ENCODE measurements at places on chromosomes 5 and 9.

DNA sequence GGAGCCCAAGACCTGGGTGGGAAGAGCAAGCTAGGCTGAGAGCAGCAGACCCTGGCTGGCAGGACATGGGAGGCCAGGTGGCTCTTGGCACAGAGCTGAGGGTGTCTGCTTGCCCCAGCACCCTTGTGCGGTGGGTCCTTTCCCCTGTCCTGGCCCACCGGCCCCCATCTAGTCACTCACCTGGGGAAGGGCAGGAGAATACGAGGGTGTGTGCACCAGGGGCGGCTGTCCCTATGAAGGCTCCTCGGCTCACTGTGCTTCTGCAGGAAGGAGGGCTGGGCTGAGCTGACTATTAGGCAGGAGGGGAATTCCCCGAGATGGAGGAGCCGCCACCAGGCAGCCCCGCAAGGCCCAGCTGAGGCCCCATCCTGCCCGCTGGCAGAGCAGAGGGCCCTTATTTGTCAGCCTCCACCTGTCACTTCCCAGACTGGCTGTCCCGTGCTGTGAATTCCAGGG lies 6.1 kb upstream of the TNIP1 start:
- DNase-seq: peak; percentile 71

- DNase-seq: no peak
Observed at GRCh38 chr5:87394411-87395165, 18.1 kb downstream of the CCNH start.

GRCh38 chr5:2187156-2187555 lies 304.4 kb upstream of the IRX4 start:
- DNase-seq: no peak

DNA sequence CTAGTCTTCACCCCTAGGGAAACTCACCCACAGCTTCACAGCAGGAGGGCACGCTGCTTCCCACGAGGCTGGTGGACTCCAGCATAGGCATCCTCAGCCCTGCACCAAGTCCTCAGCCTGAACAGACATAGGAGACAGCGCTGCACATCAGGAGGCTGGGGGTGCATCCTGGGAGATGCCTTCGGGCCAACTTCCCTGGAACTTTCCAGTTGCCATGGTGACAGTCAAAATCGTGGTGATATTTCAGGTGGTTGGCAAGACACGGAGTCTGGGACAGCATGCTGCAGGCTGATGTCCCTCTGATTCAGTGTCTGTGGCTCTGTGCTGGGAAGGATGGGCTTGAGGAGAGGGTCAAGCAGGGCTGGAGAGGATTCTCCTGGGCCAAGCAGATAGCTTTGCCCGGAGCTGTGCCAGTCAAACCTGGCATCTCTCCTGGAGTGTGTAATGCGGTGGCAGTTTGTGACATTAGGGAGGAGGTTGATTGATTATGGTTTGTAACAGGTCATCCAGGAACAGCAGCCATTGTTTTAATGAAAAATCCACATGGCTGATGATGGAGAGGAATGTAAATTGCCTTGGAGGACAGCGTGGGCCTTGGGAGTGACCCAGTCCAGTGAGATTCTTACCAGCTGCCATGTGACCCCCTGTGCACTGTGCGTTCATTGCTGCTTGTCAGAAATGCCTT lies 35.6 kb upstream of the SEMA4D start:
- no peak for DNase-seq

DNA sequence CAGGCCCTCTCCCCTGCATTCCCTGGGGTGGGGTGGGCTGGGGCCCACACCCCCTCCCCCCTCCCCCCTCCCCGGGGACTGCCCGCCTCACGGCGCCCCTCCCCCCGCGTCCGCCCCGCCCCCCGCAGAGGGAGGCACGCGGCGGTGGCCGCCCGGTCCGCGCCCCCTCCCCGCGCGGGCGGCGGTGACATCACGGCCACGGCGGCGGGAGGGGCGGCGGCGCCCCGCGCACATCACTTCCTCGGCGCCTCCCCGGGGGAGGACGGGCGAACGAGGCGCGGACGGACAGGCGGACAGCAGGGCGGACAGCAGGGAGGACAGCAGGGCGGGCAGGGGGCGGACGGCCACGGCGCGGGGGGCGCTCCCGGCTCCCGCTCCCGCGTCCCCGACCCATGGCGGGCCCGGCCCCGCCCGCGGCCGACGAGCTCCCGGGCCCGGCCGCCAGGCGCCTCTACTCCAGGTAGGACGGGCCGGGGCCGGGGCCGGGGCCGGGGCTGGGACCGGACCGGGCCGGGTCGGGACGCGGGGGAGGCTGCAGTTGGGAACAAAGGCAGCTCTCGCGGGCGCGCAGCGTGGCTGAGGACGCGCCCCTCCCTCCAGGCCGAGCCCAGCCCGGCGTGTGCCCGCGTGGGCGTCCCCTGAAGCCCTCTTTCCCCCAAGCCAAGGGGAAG lies at the start of gene GPSM1:
GPSM1 (plus strand) TSS at position 236 of the 671 bp plus-strand sequence; CDS start at position 393, 157 bp downstream.
- DNase-seq: peak; percentile 22

- no peak for DNase-seq
Observed at GRCh38 chr5:120098426-120098825, 365.7 kb upstream of the PRR16 start.
